T-helper 22 cell (primary cell): ENCODE measurements at places on chromosomes 7 and 10.

GRCh38 chr10:64093304-64093703, 572.1 kb downstream of the REEP3 start:
- DNase-seq: no peak

DNA sequence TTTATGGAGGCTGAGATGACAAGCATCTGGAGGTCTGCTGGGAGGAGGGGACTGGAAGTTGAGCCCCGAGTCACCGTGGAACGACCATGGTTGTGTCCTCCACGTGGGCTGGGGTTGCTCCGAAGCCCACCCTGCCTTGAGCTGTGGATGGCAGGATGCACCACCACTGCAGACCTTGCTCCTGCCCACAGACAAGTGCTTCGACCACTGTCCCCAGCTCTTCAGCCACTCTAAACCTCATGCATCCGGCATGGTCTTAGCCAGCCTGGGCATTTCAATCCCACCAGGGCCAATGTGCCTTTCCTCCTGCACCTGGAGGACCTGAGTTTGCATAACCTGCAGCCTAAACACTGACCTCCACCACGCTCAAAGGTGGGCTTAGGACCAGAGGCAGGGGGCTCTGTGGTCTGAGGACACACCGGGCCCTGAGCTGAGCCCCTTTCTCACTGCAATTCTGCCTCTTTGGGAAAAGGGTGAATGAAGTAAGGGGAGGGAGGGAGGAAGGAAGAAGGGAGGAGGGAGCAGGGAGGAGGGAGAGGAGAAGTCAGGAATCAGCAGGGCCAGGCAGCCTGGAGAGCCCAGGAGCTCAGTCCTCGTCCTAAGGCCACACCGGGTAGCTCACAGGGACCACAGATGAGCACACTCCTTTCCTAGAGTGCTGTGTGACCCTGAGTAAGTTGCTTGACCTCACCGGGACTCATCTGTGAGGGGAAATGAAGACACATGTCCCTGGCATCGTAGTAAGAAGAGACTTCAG, 44.8 kb upstream of the DNAAF5 start:
- DNase-seq: no peak

DNA sequence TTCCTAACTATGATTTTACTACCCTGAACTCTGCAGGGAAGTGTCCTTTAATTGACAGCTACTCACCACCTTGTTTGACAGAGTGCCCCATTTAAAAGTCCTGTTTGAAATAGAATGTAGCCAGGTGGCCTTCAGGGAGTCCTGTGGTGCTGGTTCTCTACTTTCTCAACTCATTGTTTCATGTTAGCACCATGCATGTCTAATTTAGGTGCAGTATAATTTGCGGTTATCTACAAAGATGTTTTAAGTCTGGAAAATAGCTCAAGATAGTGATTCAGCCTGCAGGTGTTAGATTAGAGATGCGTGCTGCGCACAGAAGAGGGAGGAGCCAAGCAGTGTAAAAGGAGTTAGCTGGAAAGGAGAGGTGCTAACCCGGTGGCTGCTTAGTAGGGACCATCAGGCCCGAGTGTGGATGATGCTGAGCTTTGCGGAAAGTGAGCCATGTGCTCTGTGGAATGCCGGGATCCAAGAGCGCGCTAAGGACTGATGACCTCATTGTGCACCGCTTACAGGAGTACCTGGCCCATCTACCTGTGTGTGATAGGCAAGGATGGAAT, 1.2 kb downstream of the CCM2 start:
- DNase-seq: peak; percentile 65

DNA sequence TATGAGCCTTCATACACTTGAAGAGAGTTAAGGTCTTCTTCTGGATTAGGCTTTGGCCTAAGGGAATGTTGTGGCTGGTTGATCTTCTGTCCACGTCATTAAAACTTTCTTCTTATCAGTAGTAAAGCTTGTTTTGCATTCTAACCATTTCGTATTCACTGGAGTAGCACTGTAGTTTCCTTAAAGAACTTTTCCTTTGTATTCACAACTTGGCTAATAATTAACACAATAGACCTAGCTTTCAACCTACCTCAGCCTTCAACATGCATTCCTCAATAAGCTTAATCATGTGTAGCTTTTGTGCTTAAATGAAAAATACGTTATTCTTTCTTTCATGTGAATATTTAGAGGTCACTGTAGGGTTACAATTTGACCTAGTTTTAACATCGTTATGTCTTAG, 42.8 kb downstream of the AKR1C8 start:
- no peak for DNase-seq

DNA sequence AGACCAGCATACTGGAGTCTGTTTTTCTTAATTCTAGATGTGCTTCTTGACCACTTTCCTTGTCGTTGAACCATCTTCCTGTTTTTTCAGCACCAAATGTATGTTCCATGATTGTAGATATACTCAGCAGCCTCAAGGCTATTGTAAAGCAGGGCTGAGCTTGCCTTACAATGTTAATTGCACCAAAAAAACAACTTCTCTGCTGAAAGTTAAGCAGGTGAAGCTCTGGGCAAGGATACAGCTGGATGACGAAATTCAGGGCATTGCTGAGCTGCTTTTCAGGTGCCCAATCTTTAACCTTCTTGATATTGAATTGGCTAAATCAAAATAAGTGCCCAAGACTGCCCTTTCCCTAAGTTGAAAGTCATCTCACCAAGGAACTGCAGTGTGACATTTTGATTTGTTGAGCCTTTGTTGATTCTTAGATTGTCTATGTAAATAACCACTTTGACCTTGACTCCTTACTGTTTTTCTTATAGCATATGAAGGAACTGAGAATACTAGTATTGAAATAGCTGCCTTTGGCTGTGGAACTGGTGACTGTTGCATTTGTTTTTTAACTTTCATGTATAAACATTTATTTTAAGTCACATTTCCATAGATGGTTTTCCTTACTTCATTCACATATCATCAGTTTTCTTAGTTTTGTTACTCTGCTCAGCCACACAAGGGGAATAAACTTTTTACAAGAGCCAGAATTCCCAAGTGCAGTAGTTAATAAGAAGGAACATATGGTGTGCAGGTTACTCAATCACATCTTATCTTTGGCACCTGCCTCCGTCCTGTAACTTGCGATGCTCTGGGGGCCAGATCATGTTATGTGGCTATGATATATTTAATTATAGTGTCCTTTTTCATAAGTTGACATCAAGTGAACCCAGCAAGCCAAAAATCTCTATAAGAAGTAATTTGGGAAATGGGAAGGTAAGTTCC, 3.1 kb downstream of the AHCYL2 start:
- no peak for DNase-seq

DNA sequence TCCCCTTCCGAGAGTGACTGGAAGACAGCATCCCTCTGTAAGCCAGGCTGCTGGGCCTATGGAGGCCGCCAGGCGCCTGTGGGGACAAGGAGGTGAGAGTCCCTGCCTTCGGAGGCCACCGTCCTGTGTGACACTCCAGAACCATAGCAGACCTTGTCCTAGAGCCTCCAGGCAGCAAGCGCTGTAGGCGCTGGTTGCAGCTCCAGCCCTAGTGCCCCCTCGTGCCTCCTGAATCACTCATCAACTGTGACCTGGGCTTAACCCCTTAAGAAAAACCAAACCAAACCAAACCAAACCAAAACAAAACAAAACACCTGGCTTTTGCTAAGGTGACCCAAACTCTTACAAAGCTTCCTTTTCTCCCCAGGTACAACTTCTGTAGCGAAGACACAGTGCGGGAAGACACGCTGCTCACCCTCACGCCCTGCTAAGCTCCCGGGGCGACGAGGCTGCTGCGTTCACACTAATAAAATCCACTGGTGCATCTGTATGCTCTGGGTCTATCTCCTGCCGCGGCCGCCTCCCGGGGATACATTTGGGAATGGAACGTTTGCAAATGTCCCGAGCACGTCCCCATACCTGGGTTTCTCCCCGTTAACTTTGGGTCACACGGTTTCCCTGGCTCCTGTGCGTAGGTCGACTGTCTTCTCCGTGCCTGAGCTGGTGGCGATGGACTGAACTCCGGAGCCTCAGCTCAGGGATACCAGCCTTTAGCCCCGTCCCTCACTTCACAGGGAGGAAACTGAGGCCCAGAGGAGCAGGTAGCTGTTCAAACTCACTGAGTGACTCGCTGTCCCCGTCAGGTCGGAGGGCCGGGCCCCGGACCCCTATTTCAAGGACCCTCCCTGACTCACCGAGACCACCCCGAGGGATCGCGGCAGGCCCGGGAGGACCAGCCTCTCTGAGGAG, 11.8 kb upstream of the PNLIPRP2 start:
- no peak for DNase-seq

- peak; percentile 34 for DNase-seq
Measured at GRCh38 chr10:88831709-88832108, 19.9 kb downstream of the ANKRD22 start.

GRCh38 chr7:137343281-137343841, at the start of gene PTN:
Gene PTN, minus strand, starts transcription at chr7:137343733. Its CDS starts 88,760 bp downstream, at chr7:137254973.
- no peak for DNase-seq

- no peak for DNase-seq
Measured at GRCh38 chr10:119616882-119617570, 20.3 kb upstream of the TIAL1 start.

GRCh38 chr7:69564454-69565417, 33.5 kb upstream of the AUTS2 start:
- DNase-seq: no peak

DNA sequence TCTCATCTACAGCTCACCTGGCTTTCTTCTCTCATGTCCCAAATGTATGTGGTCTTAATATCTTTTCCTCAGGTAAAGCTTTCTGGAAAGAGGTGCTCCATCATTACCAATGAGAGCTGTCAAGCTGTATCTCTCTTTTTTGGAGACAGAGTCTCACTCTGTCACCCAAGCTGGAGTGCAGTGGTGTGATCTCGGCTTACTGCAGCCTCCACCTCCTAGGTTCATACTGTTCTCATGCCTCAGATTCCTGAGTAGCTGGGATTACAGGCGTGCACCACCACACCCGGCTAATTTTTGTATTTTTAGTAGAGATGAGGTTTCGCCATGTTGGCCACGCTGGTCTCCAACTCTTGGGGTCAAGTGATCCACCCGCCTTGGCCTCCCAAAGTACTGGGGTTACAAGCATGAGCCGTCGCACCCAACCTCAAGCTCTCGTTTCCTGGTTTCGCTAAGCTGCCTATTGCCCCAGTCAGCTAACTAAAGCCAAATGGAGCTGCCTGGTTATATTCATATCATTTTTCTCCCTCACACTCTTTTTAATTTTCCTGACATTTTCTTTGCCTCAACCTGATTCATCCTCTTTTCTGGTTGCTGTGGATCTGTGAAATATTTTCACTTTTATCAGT, 60.5 kb downstream of the SUFU start:
- DNase-seq: no peak

DNA sequence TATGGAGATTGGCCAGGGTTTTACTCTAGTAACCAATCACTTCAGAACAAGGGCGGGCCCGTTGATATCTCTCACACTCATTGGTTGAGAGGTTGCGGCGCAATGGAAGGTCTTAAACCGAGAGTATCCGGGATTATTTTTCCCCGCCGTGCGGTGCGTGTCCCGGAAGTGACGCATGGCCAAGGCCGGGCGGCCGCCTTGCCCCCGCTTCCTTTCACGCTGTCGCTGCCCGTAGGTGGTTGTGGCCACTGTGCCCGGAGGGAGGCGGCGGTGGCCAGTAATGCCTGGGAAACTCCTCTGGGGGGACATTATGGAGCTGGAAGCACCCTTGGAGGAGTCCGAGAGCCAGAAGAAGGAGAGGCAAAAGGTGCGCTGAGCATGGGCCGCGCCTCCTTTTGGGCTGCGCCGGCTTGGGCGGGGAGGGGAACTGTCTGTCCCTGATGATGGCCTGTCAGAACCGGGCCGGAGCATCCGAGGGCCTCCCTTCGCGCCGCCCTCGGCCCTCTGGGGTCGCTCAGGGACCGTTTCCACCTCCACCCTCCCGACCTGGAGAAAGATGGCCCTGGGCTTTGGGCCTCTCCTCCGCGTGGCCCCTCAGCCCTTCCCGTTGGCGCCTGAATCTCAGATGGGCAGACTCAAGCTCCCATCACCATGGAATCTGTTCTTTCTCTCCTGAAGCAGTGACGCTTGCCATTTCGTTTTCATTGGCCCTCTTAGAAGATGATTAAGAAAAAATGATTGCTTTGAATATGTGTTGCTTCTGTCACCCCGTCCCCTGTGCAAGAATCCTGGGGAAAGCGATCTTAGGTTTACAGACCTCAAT, at the start of gene DDX50:
Gene DDX50 (plus strand): TSS at position 211 of the 823 bp plus-strand sequence. CDS start 70 bp downstream, at position 281.
- DNase-seq: peak; percentile 89

DNA sequence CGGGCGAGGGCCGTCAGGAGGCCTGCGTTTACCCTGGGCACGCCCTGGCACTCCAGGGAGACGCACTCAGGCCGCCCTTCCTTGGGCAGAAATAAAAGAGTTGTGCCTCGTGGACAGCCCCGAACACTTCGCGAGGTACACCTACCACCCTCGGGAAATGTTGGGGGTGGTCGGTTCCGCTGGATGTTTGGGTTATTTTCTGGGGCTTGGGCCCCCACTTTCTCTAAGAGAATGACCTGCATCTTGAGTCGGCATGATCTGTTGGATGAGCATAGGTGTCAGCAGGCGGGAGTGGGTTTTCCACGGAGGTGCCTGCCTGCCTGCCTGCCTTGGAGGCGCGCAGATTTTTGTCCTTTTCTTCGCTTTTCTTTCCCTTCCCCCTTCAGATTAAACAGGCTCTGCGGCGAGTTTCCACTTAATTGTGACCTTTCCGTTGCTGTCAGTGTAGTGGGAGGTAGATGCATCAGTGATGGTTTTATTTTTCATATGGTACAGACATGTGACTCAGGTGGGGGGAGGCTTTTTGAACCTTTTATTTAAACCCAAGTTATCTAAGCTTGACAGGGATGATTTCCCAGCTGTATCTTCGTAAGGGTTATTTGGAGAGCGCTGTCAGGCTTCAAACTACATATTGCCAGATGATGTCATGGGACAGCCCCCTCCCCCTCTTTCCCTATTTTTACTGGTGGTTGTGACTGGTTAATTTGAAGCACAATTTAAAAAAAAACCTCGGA, 661 bp downstream of the HECTD2 start:
- DNase-seq: no peak

DNA sequence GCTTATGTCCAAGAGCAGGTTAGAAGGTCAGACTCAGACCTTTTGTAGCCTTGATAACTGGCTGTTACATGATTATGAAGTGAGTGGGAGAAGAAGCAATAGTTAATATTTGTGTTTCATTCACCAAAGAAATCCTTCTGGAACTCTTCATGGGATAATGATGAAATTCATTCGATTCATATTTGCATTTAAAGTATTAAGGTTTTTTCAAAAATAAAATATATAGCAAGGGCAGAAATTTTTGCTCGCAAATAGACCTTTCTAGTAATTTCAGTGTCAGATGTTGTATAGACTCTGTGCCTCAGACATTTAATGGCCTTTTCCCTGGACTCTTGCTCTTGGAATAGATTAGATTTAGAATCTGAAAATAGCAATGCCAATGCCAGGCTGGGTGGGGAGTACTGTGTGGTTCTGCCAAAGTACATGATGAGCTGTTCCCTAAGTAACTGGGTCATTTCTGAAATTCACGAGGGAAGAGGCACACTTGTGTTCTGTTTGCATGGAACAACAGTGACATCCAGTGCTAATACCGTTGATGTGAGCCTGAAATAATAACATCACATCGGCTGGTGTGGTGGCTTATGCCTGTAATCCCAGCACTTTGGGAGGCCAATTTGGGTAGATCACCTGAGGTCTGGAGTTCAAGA, 119.2 kb downstream of the MBL2 start:
- DNase-seq: no peak
